PC-9 (cell line): ENCODE measurements at places on chromosomes 16 and 17. TPM values are rescaled to one million over a fixed set of nuclear protein-coding genes. Genes with fewer than 3 reads are reported as not detected.

Gene TUBG2
- 25.5 and 28.3 TPM in 2 replicates for total RNA-seq

Gene SLC22A31
- 2.5 and 5.4 TPM in 2 replicates for total RNA-seq

Gene TNFRSF12A
- total RNA-seq: 226 and 242 TPM in 2 replicates

Gene CES3
- total RNA-seq: 9.1 and 10.1 TPM in 2 replicates

Gene TSPAN10
- 8.6 and 15.0 TPM in 2 replicates for total RNA-seq

Gene PLEKHH3
- 22.5 and 32.2 TPM in 2 replicates for total RNA-seq

Gene IGF2BP1
- total RNA-seq: 56.5 and 57.4 TPM in 2 replicates

Gene PCGF2
- total RNA-seq: 26.9 and 43.3 TPM in 2 replicates

Gene SCNN1B
- total RNA-seq: 0.57 and 0.60 TPM in 2 replicates

Gene LRRC3C
- not detected in 2 replicates for total RNA-seq

Gene TMEM100
- not detected in 2 replicates for total RNA-seq

Gene OR1A1
- total RNA-seq: not detected in 2 replicates

Gene AGRP
- total RNA-seq: not detected in 2 replicates

Gene KRT9
- total RNA-seq: 0.55 and 0.73 TPM in 2 replicates

Gene KRT33B
- total RNA-seq: not detected in 2 replicates

Gene ATP2C2
- total RNA-seq: 11.9 and 17.2 TPM in 2 replicates

Gene EPX
- total RNA-seq: not detected in 2 replicates

Gene KRT12
- not detected in 2 replicates for total RNA-seq

Gene CHTF8
- 126 and 161 TPM in 2 replicates for total RNA-seq

Gene KRTAP1-5
- total RNA-seq: not detected in 2 replicates

Gene TVP23A
- not detected in 2 replicates for total RNA-seq

Gene ABI3
- total RNA-seq: not detected in 2 replicates

Gene RASD1
- 1.0 and 1.2 TPM in 2 replicates for total RNA-seq

Gene RGS9
- 5.7 and 6.1 TPM in 2 replicates for total RNA-seq

Gene CCNF
- total RNA-seq: 53.4 and 69.0 TPM in 2 replicates

Gene DNAI2
- not detected in 2 replicates for total RNA-seq

Gene NOG
- 4.2 and 4.8 TPM in 2 replicates for total RNA-seq

Gene FGF11
- 15.2 and 23.2 TPM in 2 replicates for total RNA-seq

Gene GGNBP2
- 51.4 and 59.6 TPM in 2 replicates for total RNA-seq

Gene HOXB6
- total RNA-seq: 27.9 and 30.7 TPM in 2 replicates

Gene DCUN1D3
- 11.8 and 14.6 TPM in 2 replicates for total RNA-seq

Gene KRTAP9-2
- total RNA-seq: not detected in 2 replicates

Gene ST6GALNAC1
- 0.75 and 0.76 TPM in 2 replicates for total RNA-seq

Gene SBK1
- total RNA-seq: 18.4 and 22.1 TPM in 2 replicates

Gene HNF1B
- total RNA-seq: not detected in 2 replicates

Gene CAPNS2
- 1.8 and 2.1 TPM in 2 replicates for total RNA-seq

Gene LPO
- total RNA-seq: not detected in 2 replicates

Gene IRX6
- total RNA-seq: not detected in 2 replicates

Gene CES5A
- total RNA-seq: not detected in 2 replicates

Gene TBC1D3
- total RNA-seq: not detected in 2 replicates

Gene CD300E
- not detected in 2 replicates for total RNA-seq

Gene TP53TG3C
- not detected in 2 replicates for total RNA-seq

Gene GLIS2
- total RNA-seq: 44.2 and 48.3 TPM in 2 replicates
